Activated CD8-positive, alpha-beta memory T cell treated with anti-CD3 and anti-CD28 coated beads for 4 hours (primary cell): ENCODE measurements at places on chromosomes 3 and 15.

GRCh38 chr15:90685591-90686434, 31.3 kb upstream of the BLM start:
- DNase-seq = no peak

DNA sequence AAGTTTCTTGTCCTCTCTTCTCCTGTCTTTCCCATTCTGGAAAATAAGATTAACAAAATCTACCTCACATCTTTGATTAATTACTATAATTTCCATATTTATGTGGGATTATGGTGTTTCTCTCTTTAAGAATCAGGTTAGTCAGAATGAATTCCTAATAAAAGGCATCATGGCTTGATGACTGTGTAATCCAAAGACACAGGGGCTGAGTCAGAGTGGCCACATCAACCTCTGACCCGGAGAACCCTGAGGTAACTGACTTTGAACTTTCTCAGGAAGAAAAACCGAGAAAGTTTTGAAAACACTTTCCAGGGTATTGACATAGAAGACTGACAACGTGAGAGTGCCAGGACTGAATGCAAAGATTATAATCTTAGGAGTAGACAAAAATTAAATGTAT, 170.3 kb upstream of the MCTP2 start:
- no peak for DNase-seq

- peak; percentile 1 for DNase-seq
Observed at GRCh38 chr3:183635107-183635430, 354 bp upstream of the KLHL24 start.

DNA sequence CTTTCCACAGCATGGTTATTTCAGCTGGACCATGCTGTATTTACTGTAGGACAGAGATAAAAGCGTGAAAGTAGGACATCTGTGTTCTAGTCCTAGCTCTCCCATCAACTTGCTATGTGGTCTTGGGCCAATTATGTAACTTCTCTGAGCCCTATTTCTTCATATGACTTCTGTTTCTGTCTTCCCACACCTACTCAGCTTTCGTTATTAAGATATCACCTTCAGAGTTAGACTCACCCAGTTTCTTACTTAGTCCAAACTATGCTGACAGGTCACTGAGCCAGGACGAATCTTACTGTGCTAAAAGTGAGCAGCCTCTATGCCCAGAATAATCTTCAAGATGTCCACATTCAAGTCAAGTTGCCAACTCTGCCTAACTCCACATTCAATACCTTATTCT, 283.7 kb downstream of the IL5RA start:
- DNase-seq = no peak

DNA sequence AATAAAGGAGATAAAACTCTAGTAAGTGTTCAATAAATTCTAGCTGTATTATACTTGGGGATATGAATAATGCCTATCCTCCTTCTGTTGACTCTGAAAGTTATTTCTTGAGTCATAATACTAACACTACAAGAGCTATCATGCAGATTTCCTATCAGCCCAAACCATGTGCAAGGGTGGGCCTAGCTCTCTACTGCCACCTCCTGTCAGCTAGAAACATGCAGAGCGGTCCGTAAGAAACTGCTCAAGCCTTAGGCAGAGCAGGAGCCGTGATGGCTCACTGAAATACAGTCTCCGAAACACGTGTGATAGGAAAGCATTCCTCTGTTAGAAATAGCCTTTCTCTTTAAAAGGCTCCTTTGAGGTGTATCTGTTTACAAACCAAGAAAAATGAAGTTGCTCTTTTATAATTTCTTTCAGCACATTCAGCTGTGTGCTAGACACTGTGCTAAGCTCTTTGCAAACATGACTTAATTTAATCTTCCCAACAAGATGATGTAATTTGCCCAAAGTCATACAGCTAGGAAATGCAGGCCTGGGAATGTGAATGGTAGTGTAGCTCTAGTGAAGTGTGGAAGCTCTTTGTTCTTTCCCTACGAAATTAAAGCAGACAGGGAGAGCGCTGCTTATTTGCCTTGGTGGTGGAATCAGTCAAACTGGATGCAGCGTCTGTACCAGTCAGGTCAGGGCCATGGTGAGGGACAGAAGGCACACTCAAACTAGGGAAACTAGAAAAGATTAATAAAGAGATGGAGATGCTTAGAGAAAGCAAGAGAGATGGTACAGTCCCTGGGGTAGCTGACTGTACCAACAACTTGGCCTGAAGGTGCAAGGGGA, 43.1 kb downstream of the MTHFS start:
- DNase-seq = peak; percentile 45

DNA sequence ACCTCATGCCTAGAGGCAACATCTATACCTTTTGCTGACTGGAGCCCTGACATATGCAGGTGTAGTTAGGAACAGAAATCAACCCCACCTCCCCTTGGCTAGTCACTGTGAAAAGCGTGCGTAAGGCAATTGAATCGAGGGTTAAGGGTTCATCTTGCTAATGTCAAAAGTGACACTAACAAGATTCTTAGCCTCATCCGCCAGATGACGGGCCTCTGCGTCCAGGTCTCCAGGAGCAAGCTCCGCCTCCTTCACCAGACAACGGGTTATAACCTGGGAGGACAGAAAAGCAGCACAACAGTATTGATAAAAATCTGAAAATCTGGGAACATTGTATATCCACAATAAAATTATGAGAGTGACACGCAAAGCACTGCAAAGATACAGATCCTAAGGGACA, 4.7 kb downstream of the SELENOS start:
- DNase-seq = no peak

GRCh38 chr15:84982301-84982920, 755 bp downstream of the PDE8A start:
- peak; percentile 13 for DNase-seq

DNA sequence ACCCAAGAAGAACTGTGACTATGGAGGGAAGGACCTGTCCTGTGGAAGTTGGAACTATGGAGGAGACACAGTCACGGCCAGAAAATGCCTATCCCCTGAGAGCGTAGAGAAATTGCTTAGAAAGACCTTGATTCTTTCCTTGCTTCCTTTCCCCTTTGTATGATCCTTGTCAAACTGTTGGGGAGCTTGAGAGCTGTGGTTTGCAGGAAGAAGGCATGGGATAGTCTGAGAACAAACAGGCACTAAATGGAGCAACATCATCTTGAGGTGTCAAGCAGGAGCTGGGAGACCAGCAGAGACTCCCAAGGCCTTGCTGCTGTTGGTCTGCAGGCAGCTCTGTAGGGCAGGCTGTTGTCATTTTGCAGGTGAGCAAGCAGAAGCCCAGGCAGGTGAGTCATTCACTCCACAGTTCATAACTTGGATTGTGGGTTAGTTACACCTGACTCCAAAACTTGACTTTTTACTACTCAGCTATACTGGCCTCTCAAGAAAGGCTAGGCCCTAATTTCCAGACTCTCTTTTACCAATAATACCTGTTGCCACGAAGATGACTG, 298.9 kb downstream of the LRTM1 start:
- DNase-seq = no peak

GRCh38 chr15:74792227-74793016, 10.5 kb downstream of the CSK start:
- no peak for DNase-seq

GRCh38 chr15:39580485-39581241, at the start of gene THBS1:
Gene THBS1 (plus strand): TSS chr15:39581079. CDS start chr15:39581858, 779 bp downstream.
- DNase-seq = peak; percentile 39

DNA sequence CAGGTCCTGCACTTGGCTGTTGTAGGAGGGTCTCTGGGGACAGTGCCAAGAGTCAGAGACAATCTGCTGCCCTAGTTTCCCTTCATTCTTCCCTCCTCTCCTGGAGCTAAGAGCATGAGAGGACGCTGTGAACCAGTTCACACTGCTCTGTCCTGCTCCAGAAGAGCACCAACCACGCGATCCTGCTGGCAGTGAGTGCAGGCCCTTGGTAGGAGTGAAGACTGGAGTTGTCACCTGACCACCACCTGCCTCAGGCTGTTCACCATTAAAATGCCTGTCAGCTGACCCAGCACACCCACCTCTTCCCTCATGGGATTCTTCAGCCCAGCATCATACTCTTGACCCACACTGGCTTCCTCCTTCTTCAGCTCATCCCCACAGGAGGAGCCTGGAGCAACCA, 2.9 kb downstream of the TM6SF1 start:
- DNase-seq = no peak

GRCh38 chr15:68056097-68056865, 2.2 kb downstream of the PIAS1 start:
- DNase-seq = no peak

DNA sequence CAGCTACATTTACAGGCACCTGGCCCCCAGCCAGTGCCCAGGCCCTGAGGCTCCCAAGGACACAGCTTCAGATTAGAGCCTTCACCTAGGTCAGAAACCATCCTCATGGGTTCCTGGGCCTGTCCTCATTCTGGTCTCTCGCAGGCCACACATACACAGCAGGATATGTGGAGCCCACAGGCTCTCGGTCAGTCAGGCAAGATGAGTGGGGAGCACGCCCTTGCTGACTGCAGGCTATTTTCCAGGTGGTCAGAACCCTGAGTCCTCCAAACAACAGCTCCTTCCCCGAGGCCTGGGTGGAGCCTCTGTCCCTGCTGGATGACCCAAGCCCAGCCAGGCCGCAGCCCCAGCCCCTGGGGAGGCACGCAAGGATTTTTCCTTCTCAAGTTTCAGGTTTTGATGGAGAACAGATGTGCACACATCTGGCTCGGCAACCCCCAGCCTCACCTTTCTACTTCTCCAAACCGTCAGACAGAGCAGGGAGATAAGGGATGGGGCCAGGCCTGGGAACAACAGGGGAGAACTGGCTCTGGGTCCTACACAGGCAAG, 1.6 kb downstream of the STRA6 start:
- DNase-seq = no peak

GRCh38 chr3:36666166-36666565, 98.2 kb downstream of the DCLK3 start:
- no peak for DNase-seq

- DNase-seq = no peak
Observed at GRCh38 chr3:158352551-158352950, 218.4 kb upstream of the MLF1 start.

- DNase-seq = no peak
Observed at GRCh38 chr3:42552830-42553229, 28.9 kb downstream of the SEC22C start.

DNA sequence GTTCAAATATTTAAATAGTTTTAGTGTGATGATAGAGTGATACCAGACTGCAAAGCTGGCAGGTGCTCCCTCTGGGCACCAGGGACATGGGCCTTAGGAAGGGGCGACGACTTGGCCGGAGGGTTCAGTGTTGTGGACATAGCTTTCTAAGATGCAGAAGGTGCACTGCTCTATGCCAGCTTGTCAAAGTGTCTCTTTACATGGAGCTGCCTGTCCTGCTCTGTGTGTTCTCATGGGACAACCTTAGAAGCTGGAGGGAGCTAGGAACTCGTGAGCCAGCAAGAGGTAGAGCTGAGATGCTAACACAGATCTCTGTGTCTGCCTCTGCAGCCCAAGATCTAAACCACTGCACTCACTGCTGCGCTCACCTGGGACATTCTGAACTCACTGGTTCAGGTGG, 77.8 kb downstream of the SENP2 start:
- DNase-seq = no peak

- DNase-seq = no peak
Observed at GRCh38 chr15:31598620-31599019, 272.0 kb downstream of the KLF13 start.

GRCh38 chr3:143118630-143119008, 952 bp upstream of the CHST2 start:
- DNase-seq = no peak

DNA sequence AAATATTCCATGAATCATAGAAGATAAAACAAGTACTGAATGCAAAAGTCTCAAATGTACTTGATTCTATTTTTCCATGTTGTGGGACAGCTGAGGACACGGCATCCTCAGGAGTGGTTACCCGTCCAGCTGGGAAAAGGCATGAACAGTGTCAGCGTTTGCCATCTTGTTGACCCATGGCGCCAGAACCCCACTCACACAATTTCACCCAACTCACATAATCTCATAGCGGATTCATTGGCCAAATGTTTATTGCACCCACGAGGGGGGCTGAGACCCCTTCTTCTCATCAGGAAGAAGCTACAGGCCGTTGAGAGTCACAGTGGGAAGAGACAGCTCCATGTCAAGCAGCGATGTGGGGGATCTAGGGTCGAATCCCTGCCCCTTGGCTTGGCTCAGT, 72.9 kb downstream of the OCA2 start:
- DNase-seq = no peak

- no peak for DNase-seq
Observed at GRCh38 chr15:70505411-70505919, 257.9 kb downstream of the UACA start.

- no peak for DNase-seq
Observed at GRCh38 chr15:99123713-99124451, 19.0 kb downstream of the SYNM start.

DNA sequence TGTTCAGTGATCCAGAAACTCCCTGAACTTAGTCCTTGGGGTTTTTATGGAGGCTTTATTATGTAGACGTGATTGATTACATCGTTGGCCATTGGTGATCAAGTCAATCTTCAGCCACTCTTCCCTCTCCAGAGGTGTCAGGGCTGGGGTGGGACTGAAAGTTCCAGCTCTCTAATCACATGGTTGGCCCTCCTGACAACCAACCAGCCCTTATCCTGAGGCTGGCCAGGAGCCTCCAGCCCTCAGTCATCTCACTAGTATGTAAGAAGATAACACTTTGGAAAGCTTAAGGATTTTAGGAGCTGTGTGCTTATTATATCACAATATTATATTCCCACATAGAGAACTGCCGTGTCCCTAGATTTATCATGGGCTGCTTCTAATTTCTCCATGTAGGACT, 142.3 kb downstream of the VPS8 start:
- DNase-seq = no peak

DNA sequence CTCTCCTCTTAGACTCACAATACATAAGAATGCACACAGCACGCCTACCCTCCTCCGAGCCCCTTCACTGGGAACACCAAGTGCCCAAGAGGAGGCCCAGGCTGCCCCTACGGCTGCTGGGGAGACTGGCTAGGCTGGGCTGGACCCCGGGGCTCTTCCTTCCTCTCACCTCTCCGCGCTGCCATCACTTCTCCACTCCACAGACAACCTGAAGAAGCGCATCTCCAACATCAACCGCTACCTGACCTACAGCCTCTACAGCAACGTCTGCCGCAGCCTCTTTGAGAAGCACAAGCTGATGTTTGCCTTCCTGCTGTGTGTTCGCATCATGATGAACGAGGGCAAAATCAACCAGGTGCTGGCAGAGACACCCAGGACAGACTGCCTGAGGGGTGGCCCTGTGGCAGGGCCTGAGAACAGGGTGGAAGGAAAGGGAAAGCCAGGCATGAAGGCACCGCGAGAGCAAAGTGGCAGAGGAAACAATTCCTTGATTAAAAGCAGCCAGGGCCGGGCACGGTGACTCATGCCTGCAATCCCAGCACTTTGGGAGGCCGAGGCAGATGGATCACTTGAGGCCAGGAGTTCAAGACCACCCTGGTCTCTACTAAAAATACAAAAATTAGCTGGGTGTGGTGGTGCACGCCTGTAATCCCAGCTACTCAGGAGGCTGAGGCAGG, 51.6 kb downstream of the SEMA3G start:
- no peak for DNase-seq

DNA sequence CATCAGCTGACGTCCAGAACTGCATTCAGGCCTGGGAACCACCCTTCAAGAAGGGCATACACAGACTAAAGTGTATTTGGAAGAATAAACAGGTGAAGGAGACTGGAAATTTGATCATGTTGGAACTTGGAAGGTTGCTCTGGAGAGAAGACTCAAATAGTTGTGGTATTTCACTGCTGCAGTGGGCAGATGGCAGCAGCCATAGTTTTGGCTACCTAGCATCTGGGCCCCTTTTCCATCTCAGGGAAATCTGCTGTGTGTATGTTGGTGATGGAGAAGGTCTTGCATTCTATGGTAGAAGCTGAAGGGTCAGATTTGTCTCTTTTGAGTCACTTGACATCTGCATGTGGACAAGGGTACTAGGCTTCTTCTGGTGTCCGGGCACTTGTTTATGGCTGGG, 114.4 kb upstream of the FGF7 start:
- no peak for DNase-seq
